ENCODE measurements at places on chromosomes 4 and X.

GRCh38 chr4:165184220-165184619, 23.1 kb upstream of the KLHL2 start:
- DNase-seq, result no peak

DNA sequence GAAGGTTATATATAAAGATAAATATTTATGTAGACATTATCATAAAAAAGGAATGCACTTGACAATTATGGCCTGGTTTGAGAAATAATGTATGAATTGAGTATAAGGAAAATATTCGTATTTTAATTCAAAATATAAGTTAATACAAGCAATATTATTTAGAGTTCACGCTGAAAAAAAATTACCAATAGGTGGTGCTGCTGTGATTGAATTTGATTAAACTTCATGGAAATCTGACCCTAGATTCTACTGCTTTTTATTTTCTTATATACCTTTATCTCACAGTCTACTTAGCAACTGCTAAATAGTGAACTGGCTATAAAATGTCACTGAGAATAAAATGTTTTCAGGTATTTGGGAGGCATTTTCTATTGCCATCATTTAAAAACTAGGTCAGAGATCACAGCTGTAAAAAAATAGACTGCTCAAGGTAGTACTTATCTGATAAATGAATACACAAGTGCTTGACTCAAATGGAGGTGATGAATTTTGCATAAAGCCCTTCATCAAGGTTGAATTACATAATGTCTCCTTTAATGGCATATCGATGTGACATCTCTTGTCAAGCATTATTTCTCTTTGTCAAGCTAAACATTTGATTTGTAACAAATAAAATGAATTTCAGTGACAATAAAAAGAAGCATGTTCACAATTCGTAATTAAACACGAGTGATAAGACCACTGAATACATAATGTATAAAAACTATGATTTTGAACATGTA, 1638.8 kb upstream of the PCDH7 start:
- peak; percentile 11 for DNase-seq

GRCh38 chrX:155988859-155989258, 8.6 kb upstream of the IL9R start:
- DNase-seq, result no peak

DNA sequence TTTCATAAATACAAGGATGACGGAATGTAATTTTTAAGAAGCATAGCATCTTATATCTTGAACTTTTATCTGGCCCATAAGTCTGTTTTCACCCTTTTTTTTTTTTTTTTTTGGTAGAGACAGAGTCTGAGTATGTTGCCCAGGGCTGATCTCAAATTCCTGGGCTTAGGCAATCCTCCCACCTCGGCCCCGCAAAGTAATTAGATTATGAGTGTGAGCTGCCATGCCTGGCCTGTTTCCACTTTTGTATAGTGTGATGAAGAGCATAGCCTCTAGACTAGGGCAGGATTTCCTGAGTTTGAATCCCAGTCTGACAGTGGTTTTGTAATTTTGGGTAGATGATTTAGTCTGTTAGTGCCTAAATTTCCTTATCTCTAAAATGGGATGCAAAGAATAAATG, 11.0 kb downstream of the STIM2 start:
- DNase-seq, result no peak

DNA sequence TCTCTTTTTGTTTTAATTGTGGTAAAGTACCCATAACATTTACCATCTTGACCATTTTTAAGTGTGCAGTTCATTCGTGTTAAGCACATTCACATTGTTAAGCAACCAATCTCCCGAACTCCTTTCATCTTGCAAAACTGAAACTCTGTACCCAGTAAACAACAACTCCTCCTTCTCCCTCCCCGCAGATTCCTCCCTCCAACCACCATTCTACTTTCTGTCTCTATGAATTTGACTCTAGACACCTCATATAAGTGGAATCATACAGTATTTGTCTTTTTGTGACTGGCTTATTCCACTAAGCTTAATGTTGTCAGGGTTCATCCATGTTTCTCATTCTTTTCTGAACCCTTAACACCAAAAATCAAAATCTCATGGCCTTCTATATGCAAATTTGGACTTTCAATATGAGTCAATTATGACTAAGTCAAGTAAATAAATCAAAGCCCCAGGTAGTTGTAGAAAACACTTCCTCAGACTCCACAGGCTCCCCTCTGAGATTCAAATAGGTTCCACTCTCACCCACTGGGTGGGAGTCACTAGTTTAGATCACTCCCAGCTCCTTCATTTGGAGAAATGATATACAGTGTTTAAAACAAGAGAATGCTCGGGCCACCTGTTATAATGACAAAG, 9.8 kb upstream of the RTL5 start:
- DNase-seq, result no peak

- no peak for DNase-seq
Observed at GRCh38 chrX:136747003-136747986, 33.4 kb downstream of the ARHGEF6 start.

DNA sequence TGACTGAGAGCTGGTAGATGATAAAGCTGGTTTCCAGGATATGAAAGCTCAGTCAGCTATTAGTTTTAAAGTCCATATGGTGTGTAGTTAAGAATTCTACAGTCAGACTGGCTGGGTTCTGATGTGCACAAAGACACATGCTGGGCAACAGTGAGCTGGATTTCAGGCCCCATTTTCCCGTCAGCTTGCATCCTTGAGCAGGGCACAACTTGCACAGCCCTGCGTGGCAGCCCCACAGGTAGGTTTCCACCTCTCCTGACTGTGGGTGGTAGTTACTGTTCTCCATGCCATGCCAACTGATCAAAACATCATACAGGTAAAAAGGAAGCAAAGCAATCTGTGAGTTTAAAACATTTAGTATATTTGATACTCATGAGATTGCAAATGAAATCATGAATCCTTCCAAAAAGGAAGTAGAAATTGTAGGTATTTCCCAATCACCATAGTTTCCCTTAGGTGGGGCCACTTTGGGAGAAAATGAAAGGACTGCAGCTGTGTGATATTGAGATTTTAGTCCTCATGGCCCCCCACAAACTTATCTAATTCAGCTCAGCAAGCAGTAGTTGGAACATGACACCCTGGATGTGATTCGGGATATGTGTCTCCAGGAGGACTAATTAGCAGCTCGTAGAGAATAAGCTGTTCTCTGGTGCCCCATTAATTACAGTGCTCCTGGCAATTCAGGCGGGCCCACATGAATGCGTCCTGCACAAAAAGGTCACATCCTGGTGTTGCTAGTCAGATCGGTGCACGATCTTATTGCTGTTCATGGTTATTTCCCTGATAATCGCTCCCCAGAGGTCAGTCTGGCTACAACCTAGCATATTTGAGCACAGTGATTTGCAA, 42.4 kb upstream of the NOCT start:
- no peak for DNase-seq

DNA sequence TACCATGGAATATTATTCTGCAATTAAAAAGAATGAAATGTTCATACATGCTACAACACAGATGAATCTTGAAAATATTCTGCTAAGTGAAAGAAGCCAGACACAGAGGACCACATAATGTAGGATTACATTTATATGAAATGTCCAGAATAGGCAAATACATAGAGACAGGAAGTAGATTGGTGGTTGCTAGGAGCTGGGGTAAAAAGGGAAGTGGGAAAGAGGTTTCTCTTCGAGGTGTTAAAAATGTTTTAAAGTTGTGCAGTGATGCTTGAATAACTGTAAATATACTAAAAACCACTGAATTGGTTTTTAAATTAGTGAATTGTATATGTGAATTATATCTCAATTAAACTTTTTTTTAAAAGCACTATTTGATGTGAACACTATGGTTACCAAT, 3.6 kb upstream of the NXT2 start:
- no peak for DNase-seq

DNA sequence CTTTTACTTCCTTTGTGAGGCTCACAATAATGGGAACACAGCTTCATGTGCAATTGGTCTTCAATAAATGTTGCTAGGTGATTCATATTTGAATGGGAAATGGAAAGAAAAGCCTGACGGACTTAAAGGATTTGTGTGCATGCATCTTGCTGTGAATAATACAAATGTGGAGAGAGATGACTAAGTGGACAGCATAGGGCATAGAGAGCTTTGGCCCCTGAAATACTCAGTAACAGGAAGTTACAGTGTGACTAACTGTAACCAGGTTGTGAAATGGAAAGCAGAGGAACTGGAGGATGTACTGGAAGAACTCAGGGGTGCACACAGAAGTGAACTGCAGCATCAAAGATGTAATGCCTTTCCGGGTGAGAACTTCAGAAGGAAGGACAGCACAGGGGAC, 206.7 kb downstream of the MGST2 start:
- peak; percentile 91 for DNase-seq

GRCh38 chr4:35526456-35526855, 717.9 kb downstream of the ARAP2 start:
- no peak for DNase-seq

- no peak for DNase-seq
Observed at GRCh38 chr4:19285146-19285545, 966.6 kb upstream of the SLIT2 start.

DNA sequence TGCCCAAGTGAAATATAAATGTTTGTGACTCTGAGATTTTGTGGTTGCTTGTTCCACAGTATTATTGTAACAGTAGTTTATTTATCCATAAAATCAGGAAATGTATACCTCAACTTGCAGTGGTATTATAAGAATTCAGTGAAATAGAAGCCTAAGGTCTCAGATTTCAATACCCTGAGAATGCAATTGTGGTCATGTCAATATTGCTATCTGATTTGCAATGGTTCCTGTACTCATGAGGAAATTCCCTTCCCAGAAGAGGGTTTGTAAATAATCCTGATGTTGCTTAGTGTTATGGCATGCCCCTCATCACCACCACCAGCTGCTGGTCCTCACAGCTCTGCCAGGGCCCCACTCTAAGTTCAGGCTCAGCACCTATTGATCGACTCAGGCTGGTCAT, 67.8 kb downstream of the SLC34A2 start:
- no peak for DNase-seq

DNA sequence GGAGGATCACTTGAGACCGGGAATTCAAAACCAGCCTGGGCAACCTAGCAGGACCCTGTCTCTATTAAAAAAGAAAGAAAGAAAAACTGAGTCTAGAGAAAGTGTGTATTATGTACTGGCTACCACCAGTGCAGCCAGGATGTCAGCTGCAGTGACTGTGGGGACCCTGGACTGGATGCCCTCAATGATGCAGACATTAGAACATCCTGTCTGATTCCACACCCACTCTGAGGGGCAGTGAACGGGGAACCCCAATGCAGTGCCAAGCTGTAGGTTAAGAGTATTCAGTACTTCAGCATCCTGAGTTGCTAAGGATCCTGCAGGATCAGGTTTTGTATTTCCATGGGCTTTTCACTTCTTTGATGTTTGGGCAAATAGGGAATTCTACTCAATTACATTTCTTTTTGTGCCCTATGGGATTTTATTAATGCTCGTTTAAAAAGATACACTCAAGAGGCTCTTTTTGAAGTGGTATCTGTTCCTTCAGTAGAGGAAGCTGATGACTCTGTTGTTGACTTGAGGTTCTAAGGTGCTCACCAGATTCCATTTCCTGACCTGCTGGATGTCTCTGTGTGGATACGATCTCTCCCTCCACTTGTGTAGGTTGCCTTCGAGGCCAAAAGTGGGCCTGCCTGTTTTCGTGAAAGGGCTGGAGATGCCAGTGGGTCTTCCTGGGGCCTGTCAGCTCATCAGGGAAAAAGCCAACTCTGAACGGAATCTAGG, 85.9 kb upstream of the CLCN4 start:
- DNase-seq, result no peak

DNA sequence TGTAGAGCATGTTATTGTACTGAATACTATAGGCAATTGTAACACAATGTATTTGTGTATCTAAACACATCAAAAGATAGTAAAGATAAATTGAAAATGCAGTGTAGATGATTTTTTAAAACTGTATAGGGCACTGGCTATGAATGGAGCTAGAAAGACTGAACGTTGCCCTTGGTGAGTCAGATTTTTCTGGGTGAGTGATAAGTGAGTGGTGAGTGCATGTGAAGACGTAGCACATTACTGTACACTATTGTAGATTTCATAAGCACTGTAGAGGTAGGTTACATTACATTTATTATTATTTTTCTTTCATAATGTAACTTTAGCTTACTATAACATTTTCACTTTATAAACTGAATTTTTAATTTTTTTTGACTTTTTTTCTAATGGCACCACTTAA, 1491.6 kb downstream of the TECRL start:
- DNase-seq, result no peak

- no peak for DNase-seq
Observed at GRCh38 chrX:27163236-27163635, 299.9 kb downstream of the PPP4R3C start.

Data from fibroblast of skin of back (primary cell).